Skeletal muscle cell (primary cell): ENCODE measurements at places on chromosomes 3 and 15.

- no peak for DNase-seq
These were observed 38.3 kb upstream of the ARHGEF3 start for GRCh38 chr3:56839784-56840715.

DNA sequence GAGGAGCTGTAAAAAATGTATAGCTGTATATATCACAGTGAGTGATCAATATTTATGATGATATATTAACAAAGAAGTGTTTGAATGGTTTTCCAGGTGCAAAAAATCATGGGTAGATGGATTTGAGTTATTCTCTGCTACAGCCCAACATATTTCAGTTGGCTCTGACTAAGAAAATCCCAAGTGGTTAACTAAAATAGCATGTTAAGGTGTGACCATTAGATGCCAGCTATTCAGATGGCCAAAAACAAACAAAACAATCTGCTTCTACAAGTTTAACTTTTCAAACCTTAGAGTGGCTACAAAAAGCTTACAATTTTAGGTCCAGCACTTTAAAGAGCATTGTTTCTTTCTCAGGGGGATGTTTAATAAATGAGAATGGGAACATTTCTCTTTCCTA, 67.5 kb downstream of the SEMA6D start:
- DNase-seq = no peak

GRCh38 chr3:141116721-141117120, 65.6 kb downstream of the SPSB4 start:
- DNase-seq = no peak

GRCh38 chr3:10594915-10595314, 89.5 kb upstream of the ATP2B2 start:
- peak; percentile 4 for DNase-seq

- no peak for DNase-seq
These were observed 192.5 kb downstream of the P3H2 start for GRCh38 chr3:189927975-189928895.

- DNase-seq = peak; percentile 28
These were observed 18.9 kb upstream of the HCN4 start for GRCh38 chr15:73387507-73388255.

DNA sequence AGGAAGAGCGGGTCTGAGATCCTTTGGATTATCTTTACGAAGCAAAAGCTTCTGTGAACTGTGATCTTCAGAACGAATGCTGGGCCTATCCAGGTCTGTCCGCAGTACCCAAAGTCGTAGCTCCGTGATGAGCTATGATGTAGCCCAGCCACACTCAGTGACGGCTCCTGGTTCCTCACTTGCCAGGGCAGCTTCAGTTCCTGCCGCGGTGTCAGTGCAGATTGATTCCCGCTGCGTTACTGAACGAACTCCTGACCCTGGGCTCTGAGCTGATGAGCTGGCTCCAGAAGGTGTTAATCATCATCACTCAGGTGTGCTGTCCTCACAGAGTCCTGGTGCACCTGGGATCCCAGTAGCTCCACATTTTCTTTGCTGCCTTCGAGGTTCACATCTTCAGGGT, 45.0 kb downstream of the TMEM44 start:
- DNase-seq = no peak
